ENCODE measurements at places on chromosomes 6 and 20.

DNA sequence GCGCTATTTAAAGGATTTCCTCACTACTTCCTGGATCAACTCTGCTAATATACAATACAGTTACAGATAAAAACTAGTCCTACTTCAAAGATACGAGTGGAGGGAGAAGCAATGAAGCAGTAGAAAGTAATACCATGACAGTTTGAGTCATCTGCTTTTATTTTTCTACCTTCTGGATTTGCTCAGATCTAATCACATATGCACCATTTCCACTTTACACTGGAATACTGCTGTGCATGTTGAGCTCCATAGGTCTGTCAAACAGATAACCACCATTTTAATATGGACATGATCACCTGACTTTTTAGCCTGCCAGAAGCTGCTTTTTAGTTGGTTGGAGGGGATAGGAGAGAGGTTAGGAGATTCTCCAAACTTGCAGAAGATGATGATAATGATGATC is 92.5 kb downstream of the MMUT start:
- no peak for DNase-seq

DNA sequence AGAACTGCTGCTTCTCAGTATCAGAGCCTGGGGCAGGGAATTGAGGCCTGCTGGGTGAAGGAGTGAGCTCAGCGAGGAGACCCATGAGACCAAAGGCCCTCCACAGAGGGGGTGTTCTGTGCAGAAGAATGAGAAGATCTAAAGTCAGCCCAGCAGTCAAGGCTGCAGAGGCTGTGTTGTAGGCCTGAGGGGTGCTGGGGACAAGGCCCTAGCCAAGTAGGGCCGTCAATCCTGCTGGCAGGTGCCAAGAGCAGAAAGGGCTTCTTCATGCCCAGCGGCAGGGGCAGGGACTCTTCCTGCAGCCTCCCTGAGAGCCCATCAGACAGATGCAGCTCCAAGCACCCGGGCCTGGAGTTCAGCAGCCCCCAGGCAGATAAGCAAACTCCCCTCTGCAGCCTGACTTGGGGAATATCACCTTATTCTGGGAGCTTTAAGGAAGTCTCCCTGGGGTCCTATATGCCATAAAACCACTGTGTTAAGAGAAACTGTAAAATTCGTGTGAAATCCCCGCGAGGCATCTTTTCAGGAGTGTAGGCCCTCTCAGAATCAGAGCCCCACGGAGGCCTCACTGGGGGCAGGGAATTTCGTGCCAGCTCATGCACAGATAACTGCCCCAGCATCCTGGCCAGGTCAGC is 9.0 kb downstream of the CCDC167 start:
- DNase-seq: no peak

DNA sequence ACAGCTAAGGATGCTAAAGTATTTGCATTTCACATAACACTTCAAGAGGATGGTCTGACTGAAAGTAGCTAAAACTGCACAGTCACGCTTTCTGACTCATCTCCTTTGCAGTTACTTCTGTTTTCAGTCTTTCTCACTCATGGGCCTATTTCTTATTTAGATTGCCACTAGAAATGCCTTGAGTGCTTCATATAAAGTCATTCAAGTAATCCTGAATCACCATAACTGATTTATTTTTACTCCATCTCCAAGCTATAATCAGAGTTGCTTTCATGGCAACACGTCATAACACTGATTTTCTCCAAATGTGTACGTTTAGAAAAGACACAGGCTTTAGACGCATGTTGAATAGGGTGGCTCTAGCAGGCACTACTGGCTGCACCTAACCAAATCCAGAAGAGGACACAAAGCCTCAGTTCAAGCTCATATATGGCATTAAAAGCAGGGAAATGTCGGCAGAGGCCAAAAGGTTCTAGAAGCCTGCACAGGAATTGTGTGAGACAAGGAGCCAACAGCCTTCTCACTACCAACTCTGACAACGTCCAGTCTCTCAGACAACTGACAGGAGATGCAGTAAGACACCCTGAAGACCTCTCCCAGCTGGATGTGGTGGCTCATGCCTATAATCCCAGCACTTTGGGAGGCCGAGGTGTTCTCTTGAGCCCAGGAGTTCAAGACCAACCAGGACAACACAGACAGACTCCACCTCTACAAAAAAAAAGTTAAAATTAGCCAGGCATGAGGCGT is 64.1 kb upstream of the BEND6 start:
- DNase-seq: no peak

GRCh38 chr6:138527411-138528088 is 28.3 kb upstream of the NHSL1 start:
- DNase-seq: no peak

DNA sequence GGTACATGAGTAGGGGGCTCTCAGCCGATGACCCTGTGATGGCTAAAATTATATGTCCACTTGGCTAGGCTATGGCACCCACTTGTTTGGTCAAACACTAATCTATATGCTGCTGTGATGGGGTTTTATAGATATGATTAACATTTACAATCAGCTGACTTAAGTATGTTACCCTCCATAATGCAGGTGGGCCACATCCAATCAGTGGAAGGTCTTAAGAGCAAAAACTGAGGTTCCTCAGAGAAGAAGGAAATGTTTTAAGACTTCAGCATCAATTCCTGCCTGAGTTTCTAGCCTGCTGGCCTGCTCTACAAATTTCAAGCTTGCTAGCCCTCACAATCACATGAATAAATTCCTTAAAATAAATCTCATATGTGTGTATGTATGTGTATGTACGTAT is 18.9 kb upstream of the MAK start:
- no peak for DNase-seq

DNA sequence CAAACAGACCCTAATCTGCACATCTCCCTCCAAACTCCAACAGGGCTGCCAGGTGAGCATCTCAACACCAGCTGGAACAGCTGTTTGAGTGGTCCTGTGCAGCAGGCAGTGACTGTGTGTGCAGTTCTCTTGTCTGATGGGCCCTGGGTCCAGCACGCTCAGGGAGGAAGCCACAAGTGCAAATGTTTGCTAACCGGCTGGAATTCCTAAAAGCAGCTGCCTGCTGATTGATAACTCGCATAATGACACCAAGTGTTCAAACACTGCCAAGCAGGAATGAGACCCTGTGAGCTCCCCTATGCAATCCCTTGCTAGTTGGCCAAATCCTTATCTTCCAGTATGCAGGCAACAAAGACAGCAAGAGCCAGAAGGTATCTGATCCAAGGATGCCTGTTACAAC is 650.6 kb downstream of the CBLN4 start:
- DNase-seq: no peak

DNA sequence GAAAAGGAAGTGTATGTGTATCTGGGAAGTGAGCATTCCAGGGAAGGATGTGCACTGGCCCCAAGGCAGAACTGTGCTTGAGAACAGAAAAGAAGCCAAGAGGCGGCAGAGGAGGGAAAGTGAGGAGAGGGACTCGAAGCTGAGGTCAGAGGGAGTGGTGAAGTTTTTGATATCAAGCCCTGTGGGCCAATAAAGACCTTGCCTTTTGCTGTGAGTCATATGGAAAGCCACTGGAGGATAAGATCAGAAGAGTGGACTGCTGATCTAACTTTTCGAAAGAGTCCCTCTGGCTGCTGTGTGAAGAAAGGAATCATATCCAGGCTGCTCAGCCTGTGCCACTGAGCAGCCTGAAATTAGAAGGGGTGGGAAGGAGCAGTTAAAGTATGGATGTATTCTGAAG is 99.4 kb downstream of the EYA4 start:
- DNase-seq: no peak

DNA sequence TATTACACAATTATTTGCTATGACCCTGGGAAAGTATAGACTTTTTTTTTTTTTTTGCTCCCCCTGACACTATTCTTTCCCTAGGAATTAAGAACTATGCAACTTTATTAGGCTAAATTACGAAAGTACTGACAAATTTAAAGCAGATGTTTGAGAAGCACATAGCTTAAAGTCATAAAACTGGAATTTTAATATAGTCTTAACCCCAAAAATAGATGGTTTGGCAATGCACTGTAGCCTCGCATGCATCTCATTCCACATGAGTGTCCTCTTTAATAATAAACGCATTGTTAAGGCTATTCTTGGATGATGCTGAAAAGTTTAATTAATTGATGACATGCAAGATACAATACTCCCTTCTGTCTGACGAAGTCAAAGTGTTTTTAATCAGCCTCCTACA is 49.3 kb downstream of the TBC1D7 start:
- no peak for DNase-seq

DNA sequence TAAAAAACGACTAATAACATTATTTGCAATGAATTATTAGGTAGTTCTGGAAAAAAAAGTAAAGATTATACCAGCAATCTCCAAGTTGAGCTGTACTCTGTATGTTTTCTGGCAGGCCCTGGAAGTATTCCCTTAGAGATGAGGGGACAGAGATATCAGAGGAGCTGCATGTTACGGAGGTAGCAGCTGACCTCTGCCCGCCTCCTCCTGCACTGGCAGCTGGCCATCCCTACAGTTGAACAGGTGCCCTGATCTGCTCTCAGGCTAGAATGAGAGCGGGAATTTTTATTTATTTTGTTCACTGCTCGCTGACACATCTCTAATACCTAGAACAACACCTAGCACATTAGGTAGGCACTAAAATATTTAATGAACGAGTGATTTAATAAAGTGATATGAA is 23.1 kb downstream of the FBXL4 start:
- DNase-seq: no peak

GRCh38 chr6:155200012-155200411 is 63.8 kb upstream of the CLDN20 start:
- DNase-seq: no peak

DNA sequence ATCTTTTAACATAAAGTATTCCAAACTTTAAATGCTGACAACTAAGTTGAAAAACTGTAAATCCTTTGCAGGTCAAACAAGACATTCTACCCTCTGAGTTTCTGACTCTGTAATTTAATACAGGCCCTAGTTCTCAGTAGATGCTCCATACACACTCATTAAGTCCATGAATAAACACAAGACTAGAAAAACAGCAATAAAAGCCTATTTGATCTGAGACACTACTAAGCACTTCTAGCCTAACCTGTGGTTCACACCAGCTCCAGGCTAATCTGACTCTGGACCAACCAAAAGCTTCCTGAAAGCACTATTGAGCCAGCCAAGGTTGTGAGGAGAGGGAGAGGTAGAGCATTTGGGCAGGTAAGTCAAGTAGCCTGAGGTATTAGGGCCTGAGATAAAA is 103.9 kb downstream of the EPM2A start:
- no peak for DNase-seq

DNA sequence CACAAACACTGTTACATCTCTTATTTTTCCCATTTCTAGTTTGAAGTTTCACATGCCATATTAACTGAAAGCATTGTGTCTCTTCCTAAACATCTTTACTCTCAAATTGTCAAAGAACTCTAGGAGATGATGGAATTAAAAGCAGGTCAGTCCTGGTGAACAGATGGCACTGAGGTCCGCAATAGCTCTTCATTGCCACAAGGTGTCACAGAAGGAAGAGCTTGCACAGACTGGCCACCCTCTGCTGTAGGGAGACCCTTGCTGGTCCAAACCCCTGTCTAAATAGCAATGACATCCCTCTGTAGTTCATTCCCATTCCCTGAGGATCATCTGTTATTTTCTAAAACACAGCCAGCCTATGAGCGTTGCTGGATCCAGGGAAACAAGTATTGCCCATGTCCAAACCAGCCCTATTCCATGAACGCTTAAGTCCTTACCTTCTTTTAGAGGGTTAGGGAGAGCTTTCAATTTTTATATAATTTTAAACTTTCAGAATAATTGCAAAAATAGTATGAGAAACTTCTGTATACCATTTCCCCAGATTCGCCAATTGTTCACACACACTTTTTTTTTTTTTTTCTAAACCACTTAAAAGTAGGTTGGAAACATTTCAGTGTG is 10.1 kb upstream of the HDAC2 start:
- DNase-seq: no peak

GRCh38 chr6:148457137-148457842 is 114.7 kb downstream of the SASH1 start:
- no peak for DNase-seq

DNA sequence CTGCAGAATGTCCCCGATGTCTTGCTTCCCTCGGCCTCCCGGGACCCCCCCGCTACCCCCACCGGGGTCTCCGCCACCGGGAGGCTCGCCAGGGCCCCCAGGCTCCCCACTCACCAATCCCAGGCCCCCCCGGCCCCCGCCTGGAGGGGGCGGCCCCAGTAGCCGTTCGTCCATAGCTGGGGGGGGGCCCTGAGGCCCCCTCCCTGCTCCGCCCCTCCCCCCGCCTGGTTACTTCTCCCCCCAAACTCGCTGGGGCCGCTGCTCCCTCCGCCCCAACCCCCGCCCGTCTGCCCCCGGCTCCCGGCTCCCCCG is 304 bp downstream of the PBX2 start:
- no peak for DNase-seq

- no peak for DNase-seq
Measured at GRCh38 chr20:46774236-46774635, 64.8 kb downstream of the SLC2A10 start.

DNA sequence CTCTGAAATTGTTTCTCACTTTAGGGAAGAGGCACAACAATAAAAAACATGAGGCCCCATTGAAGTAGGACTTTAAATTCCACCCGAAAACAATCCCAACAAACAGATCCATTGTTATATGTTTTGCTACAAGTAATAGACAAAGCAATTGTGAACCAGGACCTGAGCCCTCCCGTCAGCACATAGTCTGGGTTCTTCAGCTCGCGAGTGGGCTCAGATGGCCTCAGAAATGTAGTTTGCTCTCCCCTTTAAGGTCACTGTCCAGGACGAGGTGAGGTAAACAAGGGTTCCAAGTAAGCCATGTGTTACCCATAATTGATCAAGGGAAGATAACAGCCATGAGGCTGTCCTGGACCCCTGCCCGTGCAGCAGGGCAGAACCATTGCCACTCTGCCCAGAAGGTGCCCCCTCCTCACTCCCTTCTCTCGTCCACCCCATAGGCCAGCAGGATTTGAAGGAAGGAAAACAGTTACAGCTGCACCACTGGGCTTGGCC is 160.1 kb upstream of the QKI start:
- no peak for DNase-seq

DNA sequence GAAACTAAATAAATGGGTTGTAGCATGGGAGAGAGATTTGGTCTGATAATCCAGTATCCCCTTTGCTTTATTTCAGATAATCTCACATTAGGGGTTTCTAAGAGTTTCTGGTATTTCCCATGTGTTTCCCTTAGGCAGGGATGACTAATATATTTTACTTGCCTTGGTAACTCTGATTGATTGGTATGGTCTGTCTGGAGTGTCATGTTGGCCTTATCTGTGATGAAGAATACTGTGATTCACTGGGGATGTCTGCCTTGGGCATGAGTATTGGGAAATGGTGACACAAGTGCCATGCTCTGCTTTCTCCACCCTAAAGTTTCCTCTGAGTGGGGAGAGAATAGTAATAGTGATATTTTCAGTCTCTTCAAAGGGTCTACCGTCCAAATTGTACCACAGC is 10.1 kb downstream of the SLC22A2 start:
- no peak for DNase-seq

- no peak for DNase-seq
Measured at GRCh38 chr6:13049666-13050254, 278.6 kb downstream of the TBC1D7 start.

- no peak for DNase-seq
Measured at GRCh38 chr6:107069631-107070548, 41.9 kb downstream of the MTRES1 start.

DNA sequence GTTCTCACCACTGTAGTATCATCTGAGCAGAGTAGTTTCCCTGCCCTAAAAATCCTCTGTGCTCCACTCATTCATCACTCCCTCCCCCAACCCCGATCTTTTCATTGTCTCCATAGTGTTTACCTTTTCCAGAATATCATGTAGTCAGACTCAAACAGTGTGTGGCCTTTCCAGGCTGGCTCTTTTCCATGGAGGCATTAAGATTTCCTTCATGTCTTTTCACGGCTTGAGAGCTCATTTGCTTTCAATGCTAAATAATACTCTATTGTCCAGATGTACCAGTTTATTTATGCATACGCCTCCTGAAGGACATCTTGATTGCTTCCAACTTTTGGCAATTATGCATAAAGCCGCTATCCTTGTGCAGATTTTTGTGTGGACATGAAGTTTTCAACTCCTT is 235.8 kb downstream of the PHACTR1 start:
- no peak for DNase-seq
